ENCODE measurements at places on chromosomes 16 and 17. TPM values are rescaled to one million over a fixed set of nuclear protein-coding genes. Genes with fewer than 3 reads are reported as not detected.

KRTAP1-1 gene
- 15.9 TPM for total RNA-seq

MPG gene
- 45.6 TPM for total RNA-seq

DNA sequence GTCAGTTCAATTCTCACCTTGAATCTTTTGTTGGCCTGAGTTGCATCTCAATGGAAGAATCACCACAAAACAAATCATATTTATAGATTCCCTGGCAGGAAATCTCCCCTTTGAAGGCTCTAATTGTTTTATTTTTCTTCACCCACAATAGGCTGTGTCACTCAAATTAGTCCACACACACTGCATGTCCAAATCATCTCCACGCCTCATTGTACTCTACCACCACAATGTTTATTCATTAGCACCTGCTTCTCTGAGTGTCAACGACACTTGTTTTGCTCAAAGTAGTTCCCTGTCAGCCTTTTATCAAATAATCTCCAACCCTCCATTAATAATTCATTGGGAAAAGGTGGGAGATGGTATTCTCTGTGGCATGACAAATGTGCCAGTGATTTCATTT, 164.3 kb downstream of the ABCC12 start:
- no peak overlapping the region for H3K4me3 ChIP-seq
- no peaks in the 10 kb centered on the region for H3K4me1 ChIP-seq
- no peak for DNase-seq
- H3K27ac ChIP-seq: no peak overlapping the region
- H3K27me3 ChIP-seq: peaks cover 26% of the 10 kb centered on the region

GRCh38 chr16:63422715-63423114, 1386.5 kb upstream of the CDH8 start:
- DNase-seq: no peak
- H3K27ac ChIP-seq: no peak overlapping the region
- no peaks in the 10 kb centered on the region for H3K27me3 ChIP-seq
- no peaks in the 10 kb centered on the region for H3K36me3 ChIP-seq

DNA sequence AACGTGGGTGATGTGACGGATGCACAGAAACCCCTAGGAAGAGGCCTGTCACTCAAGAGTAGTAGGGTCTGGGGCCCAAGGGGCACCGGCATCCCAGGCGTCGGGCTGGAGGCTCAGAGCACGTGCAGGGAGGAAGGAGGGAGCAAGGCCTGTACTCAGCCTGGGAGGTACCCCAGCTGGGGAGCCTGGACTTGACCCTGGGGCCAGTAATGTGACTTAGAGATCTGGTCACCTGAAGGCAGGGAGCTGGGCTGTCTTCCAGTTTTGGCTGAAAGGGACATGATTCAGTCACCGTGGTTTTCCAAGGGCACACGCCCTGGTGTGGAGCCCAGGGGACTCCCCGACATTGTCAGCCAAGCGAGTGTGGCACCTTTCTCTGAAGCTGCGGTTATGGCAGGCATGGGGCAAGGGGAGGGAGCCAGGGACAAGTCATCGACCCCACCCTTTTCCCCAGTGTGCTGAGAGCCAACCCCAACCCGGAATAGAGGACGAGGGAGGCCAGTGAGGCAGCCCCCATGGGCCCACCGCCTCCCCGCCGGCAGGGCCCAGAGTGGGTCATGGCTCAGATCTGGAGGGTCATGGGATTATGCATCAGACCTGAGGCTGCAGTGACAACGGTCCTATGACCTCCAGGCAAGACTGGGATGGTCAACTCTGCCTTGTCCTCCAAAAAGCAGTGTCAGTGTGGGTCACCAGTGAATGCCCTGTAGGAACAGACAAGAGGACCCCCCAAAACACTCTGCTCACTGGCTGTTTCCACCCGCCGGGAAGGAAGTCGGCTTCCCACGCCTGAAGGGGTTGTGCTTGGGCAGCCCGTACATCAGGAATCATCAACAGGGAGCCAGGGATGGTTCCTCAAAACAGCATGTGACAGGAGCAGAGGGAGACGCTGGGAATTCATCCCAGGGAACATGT, 41.9 kb downstream of the MEAK7 start:
- H3K4me3 ChIP-seq: no peak overlapping the region
- H3K36me3 ChIP-seq: peaks cover 36% of the 10 kb centered on the region
- DNase-seq: no peak
- peak overlapping the region; percentile 18 for H3K27ac ChIP-seq

DNA sequence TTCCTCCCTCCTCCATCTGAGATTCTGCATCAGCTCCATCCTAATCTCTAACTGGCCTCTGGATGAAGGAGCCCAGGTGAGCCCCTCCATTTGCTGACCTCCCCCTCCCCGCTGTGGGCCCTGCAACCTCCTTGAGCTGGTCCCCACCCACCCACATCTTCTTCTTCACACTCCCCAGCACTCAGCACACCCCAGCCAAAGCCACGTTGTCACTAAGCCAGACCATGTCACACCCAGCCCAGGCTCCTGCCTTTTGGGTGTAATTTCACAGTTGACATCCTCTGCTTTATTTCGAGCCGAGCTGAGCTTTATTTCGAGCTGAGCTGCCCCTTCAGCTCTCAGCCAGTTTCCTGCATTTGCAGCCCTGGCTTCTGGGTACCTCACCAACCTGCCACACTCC, 282.7 kb upstream of the TNRC6C start:
- H3K27me3 ChIP-seq: peaks cover 100% of the 10 kb centered on the region
- H3K36me3 ChIP-seq: no peaks in the 10 kb centered on the region
- no peak overlapping the region for H3K27ac ChIP-seq
- no peaks in the 10 kb centered on the region for H3K4me1 ChIP-seq
- DNase-seq: no peak
- no peak overlapping the region for H3K4me3 ChIP-seq

DNA sequence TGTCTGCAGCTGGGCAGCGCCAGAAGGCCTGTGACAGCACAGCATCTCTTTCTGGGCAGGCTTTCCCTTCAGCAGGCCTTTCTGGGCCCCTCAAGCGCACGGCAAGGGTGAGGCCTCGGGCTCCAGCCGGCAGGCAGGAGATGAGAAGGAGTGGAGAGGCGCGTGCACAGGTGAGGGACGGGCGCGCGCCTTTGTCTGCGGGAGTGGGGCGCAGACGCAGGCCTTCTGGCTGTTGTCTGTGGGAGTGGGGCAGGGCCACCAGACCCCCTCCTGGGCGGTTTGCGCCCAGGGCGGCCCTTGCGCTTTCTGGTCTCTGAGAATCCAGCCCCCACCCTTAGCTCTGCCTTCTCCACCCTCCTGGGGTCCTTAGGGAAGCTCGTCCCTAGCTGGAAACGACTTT, 6.5 kb downstream of the ZNF205 start:
- H3K36me3 ChIP-seq: peaks cover 50% of the 10 kb centered on the region
- H3K4me1 ChIP-seq: peaks cover 12% of the 10 kb centered on the region
- DNase-seq: no peak
- no peak overlapping the region for H3K4me3 ChIP-seq
- no peaks in the 10 kb centered on the region for H3K27me3 ChIP-seq

GRCh38 chr17:79671085-79671694, 59.6 kb upstream of the ENPP7 start:
- no peak overlapping the region for H3K4me3 ChIP-seq
- no peak for DNase-seq
- H3K4me1 ChIP-seq: no peaks in the 10 kb centered on the region
- H3K27me3 ChIP-seq: peaks cover 100% of the 10 kb centered on the region
- H3K27ac ChIP-seq: no peak overlapping the region
- peaks cover 4% of the 10 kb centered on the region for H3K36me3 ChIP-seq
